Activated CD4-positive, alpha-beta T cell treated with anti-CD3 and anti-CD28 coated beads, Interleukin-2, amount 10 ng/mL, durations not matched to agents 7 days and 5 days (primary cell): ENCODE measurements at places on chromosomes 1 and 21.

DNA sequence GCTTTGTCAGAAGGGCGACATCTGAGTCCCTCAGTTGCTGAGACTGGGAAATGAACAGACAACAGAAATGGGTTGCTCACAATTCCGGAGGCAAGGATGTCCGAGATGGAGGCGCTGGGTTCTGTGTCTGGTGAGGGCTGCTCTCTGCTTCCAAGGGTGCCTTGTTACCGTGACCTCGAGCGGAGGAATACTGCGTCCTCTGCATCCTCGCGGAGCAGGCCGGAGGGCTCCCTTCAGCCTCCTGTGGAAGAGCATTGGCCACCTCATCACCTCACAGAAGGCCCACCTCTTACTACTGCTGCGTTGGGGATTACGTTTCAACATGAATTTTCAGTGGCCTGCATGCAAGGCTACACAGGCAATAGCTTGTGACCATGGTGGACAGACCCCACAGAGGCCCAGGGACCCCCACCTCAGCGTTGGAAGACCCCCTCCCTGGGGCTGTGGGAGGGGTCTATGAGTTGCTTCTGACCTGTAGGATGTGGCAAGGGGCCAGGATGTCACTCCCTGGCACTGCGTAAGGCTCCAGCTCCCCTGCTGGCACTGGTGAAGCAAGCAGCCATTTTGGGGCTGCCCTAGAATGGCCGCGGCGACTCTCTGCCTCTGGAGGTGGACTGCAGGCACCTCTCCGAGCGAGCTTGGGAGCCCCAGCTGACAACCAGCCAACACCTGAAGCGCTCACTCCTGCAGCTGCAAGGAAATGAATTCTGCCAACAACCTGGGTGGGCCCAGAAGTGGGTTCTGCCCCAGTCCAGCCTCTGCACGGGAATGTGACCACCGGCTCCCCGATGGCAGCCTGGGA is 36.3 kb upstream of the COL6A1 start:
- no peak for DNase-seq

- no peak for DNase-seq
These were observed 139.1 kb downstream of the PLA2G4A start for GRCh38 chr1:186967656-186968394.

GRCh38 chr1:201842472-201843027 is 13.6 kb downstream of the IPO9 start:
- DNase-seq: no peak

DNA sequence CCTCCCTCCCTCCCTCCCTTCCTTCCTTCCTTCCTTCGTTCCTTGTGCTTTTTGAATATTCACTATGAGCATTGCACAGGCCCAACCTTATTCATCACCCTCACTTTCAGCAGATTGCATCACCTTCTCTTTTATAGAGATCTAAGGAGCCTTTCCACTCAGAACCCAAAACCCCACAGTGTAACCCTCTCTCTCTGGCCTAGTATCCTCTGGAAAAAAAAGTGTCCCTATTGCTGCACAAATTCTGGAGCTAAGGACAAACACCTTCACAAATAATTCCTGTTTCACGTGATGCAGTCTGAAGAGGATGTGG is 25.6 kb downstream of the OR10J5 start:
- no peak for DNase-seq

DNA sequence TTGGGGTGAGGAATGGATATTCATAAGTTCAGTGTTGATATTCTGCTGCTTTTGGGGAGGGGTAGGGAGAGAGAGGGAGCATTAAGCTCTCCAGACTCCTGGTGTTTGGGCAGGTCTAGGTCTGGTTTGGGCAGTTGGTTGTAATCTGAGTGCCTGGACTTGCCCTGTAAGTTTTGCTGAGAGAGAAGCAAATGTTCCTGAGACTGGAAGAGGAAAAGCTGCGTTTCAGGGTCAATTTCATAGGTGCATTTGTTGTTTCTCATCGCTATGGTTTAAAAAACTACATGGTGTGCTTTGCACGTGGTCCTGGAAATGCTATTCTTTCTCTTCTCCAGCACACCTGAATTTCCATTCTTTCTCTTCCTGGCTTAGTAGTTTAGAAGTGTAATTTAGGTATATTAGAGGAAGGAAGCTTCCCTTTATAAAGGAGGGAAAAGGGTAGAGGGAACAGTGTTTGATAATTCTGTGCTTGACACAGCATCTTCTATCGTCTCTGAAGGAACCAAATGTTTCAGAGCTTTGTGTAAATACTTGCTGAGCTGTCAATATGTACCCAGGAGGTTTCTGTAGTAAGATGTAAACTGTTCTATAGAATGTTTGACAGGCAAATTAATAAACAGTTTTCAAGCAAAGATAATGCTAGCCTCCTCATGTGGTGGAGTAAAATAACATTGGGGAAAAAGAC is 6.3 kb downstream of the ARID1A start:
- DNase-seq: no peak

- no peak for DNase-seq
These were observed 59.6 kb upstream of the C1orf87 start for GRCh38 chr1:60133000-60133673.

- DNase-seq: peak; percentile 90
These were observed at the start of gene MTX1 for GRCh38 chr1:155208541-155209311. MTX1 (plus strand) TSS chr1:155208695; CDS start chr1:155208805, 110 bp downstream.

- DNase-seq: no peak
These were observed 151.0 kb downstream of the FMN2 start for GRCh38 chr1:240242601-240243144.

GRCh38 chr1:27614625-27615344 is 10.8 kb upstream of the AHDC1 start:
- no peak for DNase-seq

GRCh38 chr1:110321846-110322245 is 17.3 kb upstream of the RBM15 start:
- no peak for DNase-seq

- peak; percentile 64 for DNase-seq
These were observed 106.7 kb downstream of the SLC45A1 start for GRCh38 chr1:8424539-8425116.

DNA sequence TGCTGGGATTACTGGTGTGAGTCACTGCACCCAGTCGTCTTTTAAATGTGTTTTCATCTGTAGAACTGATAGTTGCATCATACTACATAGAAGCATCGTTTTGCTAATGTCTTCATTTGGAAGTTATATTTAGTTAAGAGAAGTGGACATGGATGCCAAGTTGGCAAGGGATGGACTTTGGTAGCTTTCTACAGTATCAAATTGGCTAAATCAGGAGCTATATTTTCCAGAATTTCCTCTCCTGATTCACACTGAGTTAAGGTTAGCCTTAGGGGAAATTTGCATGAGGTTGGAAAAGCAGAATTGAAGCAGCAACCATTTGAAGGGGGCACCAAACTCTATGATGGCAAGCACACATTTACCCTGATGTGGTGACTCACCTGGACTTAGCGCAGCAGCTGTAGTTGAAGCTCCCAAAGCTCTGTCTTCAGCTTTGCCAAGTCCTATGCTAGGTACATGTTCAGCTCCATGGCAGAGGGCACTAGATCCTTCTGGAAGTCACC is 43.9 kb downstream of the DUSP10 start:
- no peak for DNase-seq

DNA sequence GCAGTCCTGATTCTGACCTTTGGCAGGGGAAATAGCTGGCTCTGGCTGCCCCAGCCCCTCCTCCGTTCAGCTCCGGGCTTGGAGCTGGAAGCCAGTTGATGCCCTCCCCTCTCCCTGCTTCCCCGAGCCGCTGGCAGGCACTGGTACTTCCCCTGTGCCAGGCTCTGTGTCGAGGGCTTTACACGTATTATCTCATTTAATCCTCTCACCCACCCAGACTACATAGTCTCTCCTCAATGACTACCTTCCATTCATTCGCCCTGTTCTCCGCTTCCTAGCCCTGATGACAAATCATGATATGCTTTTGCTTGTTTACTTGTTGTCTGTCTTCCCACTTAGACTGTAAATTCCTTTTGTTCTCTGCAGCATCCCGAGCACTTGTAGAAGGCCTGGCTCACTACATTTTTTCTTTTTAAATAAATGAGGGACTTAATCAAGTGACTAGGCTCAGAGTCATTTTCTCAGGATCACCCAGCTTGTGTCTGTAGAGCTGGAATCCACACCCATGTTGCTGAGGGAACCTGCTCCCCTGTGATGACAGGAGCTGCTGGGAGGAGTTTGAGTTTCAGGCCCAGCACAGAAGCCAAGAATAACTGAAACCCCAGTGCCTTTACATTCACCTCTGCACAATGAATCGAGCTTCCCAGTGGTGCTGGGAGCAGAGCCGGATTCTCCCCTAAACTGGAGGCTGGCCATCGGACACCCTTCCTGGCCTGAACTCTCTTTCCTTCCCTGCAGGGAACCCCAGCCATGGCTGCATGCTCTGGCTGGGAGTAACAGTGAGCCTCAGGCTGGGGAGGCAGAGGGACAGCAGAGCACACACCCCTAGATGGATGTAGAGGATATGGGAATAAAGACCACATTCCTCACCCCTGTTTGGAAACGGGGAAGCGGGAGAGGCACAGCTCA is 58.3 kb downstream of the UBIAD1 start:
- no peak for DNase-seq

- DNase-seq: no peak
These were observed 75.5 kb upstream of the VAMP3 start for GRCh38 chr1:7695497-7696117.

DNA sequence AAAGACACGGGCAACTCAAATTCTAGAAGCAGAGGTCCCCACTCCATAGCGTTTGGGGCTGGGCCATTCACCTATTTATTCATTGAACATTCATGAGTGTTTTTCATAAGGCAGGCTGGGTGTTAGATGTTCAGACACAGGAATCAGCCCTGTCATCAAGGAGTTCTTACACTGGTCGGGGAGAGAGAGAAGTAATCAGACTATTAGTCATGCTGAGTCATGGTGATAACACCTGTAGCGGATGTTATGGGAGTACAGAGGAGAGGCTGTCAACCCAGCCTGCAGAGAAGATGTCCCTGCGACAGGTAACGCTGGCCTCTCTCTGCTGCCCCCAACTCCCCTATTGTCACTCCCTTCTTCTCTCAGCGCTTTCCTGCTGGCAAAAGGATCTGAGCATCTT is 17.2 kb downstream of the LY9 start:
- DNase-seq: no peak

GRCh38 chr21:39385299-39386145 is 36.6 kb upstream of the HMGN1 start:
- DNase-seq: peak; percentile 61

DNA sequence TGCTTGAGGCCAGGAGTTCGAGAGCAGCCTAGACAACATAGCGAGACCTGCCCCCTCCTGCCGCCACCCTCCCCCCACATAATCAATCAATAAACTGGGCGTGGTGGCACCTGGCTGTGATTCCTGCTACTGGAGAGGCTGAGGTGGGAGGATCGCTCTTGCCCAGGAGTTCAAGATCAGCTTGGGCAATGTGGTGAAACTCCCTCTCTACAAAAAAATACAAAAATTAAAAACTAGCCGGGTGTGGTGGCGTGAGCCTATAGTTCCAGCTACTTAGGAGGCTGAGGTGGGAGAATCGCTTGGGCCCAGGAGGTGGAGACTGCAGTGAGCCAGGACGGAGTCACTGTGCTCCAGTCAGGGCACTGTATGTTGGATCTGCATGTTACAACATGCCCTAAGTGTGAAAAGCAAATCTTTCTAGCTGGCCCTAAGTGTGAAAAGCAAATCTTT is 7.0 kb upstream of the MDM4 start:
- DNase-seq: no peak
